ENCODE measurements at places on chromosomes 2 and 18.

- no peak for DNase-seq
Observed at GRCh38 chr2:144948205-144948855, 428.4 kb upstream of the ZEB2 start.

DNA sequence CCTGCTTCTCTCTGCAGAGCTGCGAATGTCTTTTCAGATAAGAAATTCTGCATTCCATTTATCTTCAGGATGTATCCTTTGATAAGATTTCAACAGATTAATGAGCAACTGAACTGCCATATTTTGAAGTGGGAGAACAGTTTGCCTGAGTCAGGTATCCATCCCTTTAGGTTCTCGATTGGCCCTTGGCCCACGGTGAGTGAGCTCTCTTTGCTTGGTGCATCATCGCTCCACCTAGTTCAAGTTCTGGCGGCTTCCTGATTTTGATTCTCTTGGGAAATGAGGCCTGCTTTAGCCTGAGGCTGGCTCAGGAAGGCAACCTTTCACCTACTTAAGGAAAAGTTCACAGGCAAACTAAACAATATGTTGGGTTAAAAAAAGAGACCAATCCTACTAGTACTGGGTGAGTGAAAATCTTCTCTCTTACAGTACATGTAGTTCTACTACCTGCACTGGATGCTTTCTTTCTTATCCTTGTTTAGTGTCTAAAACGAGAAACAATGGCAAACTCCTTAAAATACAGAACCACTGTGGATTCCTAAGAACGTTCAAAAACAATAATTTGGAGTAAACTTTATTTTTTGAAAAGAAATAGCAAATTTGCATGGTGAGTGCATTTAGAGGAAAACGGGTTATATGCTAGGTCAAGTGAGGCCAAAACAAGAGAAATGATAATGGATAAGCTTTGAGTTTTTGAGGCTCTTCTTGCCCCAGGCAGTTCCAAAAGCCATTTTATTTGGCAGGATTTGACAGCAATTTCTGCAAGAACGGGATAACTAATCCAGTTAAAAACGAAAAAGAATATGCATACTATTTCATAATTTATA lies 837 bp upstream of the ACSL3 start:
- no peak for DNase-seq

GRCh38 chr18:35776473-35776872 lies 194.9 kb downstream of the GALNT1 start:
- no peak for DNase-seq

GRCh38 chr2:111208639-111209038 lies 87.9 kb downstream of the BCL2L11 start:
- no peak for DNase-seq

GRCh38 chr2:168600949-168601348 lies 144.9 kb downstream of the CERS6 start:
- no peak for DNase-seq

GRCh38 chr2:28378679-28379584 lies 13.7 kb upstream of the FOSL2 start:
- DNase-seq = no peak

DNA sequence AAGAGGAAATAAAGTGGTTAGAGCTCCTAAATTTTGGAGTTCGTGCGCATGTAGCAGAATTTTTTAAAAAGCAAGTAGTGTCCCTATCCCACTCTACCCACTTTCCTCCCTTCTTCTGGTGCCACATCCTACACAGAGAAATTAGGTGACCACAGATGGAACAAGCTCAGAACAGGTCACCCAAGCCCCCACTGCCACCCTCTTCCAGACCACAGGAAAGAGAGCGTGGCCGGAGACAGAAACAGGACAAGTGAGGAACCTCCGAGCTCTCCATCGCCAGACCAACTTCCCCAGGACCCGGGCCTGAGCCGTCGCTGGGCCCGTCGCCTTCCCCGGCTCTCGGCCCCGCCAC lies 433 bp downstream of the NPC1 start:
- no peak for DNase-seq

DNA sequence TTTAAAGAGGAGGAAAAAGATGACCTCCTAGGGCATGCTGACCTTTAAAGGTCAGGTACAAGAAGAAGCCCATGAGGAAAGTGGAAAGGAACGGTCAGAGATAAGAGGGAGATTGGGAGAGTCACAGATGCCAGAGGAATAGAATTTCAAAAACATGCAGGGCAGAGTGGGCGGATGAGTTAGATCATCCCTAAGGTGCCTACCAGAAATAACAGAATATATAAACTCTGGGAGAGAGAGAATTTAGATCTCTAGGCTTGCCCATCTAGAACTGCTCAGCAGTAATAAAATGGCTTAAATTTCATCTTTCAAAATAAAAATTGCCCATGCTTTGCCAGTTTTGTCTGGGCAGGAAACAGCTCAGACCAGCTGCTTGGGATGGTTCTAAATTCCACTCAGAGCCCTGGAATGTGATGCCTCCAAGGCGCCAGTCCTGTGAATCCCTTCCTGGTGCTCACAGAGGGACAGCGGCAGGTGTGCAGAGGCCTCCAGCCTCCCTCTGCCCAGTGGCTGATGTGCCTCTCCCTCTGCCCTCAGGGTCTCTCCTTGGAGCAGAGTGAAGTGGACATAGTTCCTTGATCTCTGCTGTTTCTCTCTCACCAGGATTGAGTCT lies 130.9 kb downstream of the ANTXR1 start:
- DNase-seq = no peak

Measured in stimulated activated CD4-positive, alpha-beta T cell treated with anti-CD3 and anti-CD28 coated beads, Interleukin-12 subunit alpha, Interleukin-12 subunit beta, amount 100 ng/mL, for 48 hours (primary cell).